ENCODE measurements at places on chromosomes 7 and 10.

DNA sequence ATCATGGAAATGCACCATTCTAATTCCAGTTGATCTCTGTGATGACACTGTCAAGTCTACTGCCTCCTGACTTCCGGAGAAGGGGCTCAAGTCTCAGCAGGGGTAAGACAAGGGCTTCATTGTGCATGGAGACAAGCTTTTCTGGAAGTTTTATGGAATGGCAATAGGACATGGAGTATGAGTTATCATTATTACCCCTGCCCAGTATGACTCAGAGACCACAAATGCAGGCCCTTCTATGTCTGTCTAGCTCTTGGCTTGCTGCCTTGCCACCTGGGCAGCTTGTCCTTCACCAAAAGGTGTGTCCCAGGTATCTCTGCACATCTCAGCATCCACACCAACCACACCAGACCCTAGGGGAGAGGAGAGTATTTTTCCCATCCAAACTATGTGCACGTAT is 34.9 kb upstream of the KIAA1217 start:
- no peak for DNase-seq

GRCh38 chr7:1965579-1966294 is 267.0 kb downstream of the MAD1L1 start:
- no peak for DNase-seq

DNA sequence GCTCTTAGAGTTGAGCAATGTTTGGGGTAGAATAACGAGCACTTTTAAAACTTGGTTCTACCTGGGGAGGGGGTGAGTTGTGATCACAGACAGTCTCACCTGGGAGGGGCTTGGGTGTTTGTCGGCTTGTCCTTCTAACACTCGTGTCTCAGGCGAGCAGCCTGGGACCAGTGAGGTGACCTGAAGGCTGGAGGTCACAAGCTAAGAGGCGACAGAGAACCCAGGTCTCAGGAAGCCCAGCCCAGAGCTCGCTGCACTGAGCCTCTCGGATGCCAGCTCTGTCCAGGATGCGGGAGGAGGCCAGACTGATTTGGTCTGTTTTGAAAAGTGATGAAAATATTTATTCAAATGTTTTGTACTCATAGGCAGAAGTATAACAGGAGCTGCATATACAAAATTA is 11.8 kb downstream of the HTRA1 start:
- no peak for DNase-seq

DNA sequence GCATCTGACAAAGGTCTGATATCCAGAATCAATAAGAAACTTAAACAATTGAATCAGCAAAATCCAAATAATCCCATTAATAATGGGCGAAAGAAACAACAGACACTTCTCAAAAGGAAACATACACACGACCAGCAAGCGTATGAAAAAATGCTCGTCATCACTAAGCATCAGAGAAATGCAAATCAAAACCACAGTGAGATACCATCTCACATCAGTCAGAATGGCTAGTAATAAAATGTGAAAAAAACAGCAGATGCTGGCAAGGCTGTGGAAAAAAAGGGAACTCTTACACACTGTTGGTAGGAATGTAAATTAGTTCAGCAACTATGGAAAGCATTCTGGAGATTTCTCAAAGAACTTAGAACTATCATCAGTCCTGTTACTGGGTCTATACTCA is 496.7 kb downstream of the SH2D4B start:
- DNase-seq: no peak

DNA sequence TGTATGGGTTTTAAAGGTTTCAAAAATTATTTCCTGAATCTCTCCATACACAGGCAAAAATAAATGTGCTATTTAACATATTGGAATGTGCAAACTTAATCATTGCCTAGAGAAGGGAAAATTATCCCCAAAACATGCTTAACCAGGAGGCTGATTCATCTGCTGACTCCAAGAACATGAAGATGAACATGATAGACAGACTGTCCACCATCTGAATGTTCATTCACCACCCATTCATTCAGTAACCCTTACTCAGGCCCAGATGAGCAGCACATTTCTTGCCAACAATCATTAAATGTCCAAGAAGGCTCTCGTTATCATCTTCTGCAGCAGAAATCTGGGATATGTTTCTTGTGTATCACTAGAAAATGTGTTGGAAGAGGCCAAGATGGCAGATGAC is 110.6 kb downstream of the PPP1R9A start:
- no peak for DNase-seq

- no peak for DNase-seq
These were observed 25.0 kb downstream of the POU6F2 start for GRCh38 chr7:39002755-39003154.

- DNase-seq: no peak
These were observed 147.0 kb upstream of the PCGF5 start for GRCh38 chr10:91073286-91073979.

DNA sequence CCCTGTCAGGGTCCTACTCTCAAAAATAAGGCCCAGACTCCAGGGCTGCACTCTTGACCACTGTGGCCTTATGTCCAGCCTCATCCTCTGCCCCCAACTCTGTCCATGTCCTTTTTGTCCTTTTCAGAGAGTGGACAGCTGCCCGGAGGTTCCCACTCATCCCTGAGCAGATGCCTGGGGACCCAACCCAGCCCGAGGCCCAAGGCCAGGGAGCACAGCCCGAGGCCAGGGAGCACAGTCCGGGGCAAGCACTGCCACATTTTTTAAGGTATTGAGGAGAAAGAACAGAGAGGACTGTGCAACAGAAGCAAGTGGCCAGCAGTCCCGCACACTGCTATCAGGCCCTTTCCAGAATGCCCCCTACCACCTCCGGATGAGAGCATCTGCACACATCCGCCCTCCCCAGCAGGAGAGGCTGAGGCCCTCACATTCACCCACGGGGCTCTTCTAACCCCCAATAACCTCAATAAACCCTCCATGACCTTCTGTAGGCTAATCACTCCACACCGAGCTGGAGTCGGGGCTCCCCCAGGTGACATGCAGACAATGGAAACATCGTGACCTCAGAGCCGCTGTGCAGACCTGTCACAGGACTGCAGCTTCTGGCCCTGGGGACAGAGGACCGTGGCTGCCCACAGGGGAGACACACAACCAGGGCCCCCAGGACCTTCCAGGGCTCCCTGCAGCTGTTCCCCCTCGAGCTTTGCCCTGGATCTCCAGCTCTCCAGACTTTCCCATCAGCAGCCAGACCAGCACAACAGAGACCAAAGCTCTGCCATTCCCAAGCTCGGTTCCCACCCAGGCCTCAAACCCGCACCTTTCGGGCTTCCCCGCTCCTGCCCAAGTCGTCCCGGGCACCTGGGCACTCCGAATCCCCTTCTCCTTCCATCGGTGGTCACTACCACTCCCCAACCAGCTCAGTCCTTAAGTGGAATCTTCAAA is 51.4 kb downstream of the CAMK2B start:
- DNase-seq: no peak

- DNase-seq: no peak
These were observed 304.9 kb upstream of the KAT6B start for GRCh38 chr10:74521526-74521925.

DNA sequence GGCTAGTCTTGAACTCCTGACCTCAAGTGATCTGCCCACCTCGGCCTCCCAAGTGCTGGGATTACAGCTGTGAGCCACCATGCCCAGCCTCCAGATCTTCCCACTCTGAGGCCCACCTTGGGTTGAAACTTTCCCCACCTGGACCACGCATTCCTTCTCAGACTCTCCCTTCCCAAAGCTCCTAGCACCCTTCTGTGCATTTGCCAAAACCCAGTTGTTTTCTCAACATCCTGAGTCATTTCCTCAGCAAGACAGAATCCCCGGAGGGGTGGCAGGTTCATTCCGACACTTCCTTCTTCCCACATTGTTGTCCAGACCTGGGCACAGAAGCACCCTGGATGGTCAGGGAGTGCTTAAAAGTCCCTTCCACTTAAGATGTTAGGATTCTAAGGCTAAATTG is 28.9 kb downstream of the BAG3 start:
- no peak for DNase-seq

GRCh38 chr7:38671911-38672905 is 41.0 kb upstream of the AMPH start:
- no peak for DNase-seq

DNA sequence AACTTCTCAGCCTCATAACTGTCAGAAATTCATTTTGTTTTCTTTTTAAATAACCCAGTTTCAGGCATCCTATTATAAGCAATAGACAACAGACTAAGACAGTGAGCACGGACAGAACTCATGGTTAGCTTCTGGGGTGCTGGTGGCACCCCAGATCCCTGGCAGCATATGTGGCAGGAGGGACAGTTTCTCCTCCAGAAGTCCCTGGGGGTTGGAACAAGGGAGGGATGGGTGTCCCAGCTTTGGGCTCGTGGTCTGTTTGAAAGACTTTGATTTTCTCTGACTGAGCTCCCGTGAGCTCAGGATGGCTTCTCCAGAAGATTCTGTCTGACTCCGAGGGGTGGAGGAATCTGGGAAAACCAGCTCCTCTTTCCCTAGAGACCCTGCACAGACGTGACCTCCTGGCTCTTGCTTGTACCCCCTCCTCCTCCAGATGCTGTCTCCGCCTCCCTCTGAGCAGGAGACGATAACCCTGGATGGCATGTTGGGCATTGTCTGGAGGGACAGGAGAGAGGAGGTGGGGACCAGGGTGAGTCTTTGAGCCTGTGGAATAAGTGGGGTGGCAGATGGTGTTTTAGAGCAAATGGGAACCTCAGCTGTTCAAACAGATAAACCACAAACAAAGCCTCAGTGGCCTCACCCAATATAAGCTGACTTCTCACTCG is 421.1 kb downstream of the GLRX3 start:
- DNase-seq: no peak

GRCh38 chr7:28999427-28999826 is 41.3 kb upstream of the TRIL start:
- no peak for DNase-seq

GRCh38 chr10:128867819-128868218 is 599.2 kb upstream of the MGMT start:
- DNase-seq: no peak

GRCh38 chr7:159310457-159311171 is 165.9 kb upstream of the VIPR2 start:
- DNase-seq: no peak

DNA sequence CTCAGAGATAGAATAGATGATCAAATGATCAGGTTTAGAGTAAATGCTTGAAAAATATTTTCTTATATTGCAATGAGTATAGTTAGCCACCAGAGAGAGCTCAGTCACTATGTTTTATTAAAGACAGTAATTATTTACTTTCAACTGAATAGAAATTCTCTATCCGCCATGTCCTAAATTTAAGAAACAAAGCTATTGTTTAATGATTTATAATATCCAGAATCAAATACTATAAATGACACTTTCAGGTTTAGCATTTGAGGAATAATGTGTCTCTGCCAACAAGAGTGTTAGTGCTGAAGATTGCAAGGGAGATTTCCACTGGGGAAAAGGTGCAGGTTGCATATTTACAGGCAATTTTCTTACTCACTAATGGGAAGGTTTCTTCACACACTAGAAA is 184.7 kb downstream of the DGKB start:
- no peak for DNase-seq

GRCh38 chr7:140190588-140190987 is 13.8 kb upstream of the KDM7A start:
- DNase-seq: no peak

- DNase-seq: no peak
These were observed 142.0 kb downstream of the CELF2 start for GRCh38 chr10:11159543-11160215.

GRCh38 chr7:101635484-101635883 is 6.4 kb upstream of the MYL10 start:
- DNase-seq: no peak

GRCh38 chr10:5844345-5845055 is 31.3 kb upstream of the GDI2 start:
- DNase-seq: no peak

All from activated T-cell treated with anti-CD3 and anti-CD28 coated beads, Interleukin-2, amount 50 U/mL, for 1 hour (primary cell).